A549 (cell line): ENCODE measurements at places on chromosomes 1 and 21. TPM values are rescaled to one million over a fixed set of nuclear protein-coding genes. Genes with fewer than 3 reads are reported as not detected.

DNA sequence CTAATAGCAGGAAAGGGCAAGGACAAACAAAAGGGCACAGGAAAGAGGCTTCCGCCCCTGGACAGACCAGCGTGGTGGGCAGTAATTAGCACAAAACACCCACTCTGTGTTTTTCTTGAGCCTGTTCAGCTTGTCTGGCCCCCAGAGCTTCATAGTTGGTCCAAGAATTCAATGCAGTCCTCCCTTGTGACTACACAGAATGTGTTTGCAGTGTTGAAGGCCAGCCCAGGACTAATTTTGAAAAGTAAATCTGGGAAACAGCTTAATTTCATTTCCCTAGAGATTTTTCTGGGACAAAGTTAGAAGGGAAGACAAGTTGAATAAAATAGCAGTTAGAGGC lies 49.2 kb upstream of the LMO4 start:
- no peak for DNase-seq

- no peak for DNase-seq
Observed at GRCh38 chr21:34594566-34595234, 20.2 kb downstream of the RCAN1 start.

DNA sequence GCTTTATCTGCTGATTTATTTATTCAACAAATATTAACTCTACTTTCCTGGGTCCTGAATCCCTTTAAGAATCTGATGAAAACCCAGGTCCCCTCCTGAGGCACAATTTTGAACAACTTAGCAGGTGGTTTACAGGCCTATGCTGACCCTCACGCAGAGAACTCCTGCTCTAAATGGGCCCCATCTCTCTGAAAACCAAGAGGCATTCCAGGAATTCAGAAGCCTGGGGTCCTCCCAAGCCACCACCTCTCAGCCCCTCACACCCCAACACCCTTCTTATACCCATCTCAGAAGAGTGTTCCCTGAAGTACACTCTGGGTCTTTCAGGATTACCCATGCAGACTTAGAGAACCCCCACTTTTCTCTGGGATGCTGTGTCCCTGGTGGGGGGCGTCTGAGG lies 34.5 kb downstream of the LHX4 start:
- DNase-seq: no peak

GRCh38 chr1:109643385-109644230 lies 12.3 kb upstream of the GSTM4 start:
- DNase-seq: peak; percentile 59

GRCh38 chr1:36947384-36947783 lies 86.9 kb downstream of the GRIK3 start:
- no peak for DNase-seq

DNA sequence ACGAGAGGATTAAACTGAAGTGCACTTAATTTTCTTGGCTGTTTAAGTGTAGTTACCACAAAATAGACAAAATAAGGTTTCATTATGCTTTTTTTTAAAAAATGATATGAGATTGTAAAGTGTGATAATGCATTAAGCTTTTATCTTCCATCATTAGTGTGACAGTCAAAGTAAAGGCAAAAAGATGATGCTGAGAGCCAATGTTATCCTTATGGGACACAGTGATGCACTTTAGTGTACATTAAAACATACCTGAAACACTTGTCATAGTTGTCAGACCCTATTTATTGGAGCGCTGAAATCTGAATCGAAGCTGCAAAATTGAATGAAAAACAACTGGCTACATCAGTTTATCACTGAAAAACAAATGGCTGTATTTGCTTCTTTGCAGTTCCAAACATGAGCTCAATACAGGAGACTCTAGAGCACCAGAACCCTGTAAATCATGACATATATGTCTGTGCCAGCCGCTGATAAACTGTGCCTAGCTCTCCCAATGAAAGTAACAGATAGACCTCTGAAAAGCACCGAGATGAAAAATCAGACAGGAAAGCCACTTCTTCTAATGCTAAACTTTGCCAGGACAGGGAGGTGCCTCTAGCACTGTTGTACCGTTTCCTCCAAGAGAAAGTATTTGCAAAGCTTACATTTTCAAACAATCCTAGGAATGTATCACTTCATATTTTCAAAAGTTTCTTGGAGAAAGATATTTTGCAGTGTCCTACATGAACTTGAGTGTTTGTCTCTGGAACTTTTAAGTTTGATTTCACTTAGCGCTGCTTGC lies 120.7 kb upstream of the TMPRSS15 start:
- no peak for DNase-seq

DNA sequence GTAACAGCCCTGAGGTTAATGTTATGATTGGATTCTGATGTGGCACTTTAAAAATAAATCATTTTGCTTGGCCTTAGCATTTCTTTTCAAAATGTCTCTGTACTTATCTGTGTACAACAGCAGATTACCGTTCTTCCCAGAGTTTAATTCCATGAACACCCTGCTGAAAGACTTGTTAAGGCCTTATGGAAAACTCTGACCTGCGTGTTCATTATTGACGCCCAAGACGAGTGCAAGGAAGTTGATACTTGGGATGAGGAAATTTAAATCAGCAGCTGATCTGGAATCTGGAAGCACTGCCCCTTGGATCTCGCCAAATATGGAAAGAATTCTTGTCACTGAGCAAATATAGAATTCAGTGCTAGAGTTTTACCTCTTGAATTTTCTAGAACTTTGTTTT lies 6.7 kb downstream of the ERG start:
- DNase-seq: no peak

DNA sequence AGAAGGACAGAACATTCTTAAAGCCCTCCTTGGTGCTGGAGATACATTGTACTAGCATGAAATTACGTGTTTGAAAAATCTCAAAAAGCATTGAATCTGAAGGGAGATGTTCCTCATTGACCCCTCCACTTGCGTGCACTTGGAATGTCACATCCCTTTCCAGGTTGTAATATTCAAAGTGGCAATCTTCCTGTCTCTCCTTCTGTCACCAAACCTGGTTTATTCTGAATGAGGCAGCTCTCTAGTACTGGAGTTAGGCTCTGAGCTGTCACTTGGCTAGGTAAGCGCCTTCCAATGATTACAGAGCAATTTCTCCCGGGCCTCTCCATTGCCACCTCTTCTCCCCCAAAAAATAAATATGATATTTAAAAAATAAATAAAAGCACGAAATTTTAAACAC lies 855 bp downstream of the DSCAM start:
- no peak for DNase-seq

- DNase-seq: no peak
Observed at GRCh38 chr21:36388096-36388495, 2.9 kb downstream of the CHAF1B start.

DNA sequence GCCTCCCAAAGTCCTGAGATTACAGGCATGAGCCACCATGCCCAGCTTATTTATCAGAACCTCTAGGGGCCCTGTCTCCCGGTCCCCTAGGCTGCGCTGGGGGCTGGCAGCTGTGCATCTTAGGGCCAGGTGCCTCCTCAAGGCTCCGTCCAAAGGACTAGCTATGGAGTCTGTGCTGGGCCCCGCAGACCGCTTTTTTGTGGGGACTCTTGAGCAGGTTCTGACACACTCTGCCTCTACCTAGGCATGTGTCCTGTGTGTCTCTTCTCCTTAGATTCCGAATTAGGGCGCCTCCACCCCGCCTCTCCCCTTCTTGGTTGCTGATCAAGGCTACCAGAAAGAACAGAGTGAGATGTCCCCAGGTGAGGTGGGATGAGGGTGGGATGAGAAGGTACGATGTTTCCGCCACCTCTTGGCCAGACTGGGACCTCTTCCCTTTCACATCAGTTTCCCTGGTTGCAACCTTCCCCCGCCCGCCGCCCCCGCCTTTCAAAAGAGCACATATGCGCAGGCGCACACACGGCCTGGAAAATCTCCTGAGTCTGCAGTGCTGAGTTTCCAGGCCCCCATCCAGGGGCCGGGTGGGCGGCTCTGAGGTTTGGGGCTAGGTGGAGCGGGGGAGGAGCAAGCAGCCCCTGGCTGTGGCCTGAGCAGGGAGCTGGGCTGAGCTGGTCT lies 5.0 kb upstream of the PTPN7 start:
- no peak for DNase-seq

DNA sequence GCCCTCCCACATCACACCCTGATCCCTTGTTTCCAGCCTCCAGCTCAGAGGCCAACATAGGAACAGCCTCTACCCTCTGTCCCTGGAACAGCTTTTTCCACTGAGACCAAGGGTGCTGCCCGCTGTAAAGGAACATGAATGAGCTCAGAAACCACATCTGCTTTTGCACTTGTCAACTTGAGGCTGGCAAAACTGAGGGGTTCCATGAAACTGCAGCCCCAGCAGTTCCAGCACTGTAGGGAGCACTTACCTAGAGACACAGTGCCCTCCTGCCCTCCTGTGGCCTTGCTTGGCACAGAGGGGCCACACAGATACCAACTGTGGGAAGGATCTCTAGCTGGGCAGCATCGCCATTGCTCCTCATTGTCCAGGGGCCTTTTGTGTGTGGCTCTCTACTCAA lies 51.7 kb downstream of the ITPKB start:
- no peak for DNase-seq

DNA sequence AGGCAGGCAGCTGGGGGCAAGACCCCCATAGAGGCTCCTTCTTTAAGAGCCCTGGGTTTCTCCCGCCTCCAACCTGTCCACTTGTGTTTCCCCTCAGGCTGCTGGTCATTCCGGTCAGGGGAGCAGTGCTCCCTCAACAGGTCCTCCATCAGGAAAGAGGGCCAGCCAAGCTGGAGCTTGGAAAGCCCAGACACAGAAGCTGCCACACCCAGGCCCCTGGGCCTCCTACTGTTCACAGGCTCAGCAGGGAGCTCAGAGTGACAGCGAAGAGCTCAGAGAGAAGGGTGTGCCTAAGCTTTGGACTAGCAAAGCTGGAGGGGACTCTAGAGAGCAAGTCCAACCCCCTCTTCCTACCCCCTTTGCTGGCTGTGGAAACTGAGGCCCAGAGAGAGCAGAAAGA lies 10.3 kb upstream of the CDCP2 start:
- DNase-seq: no peak

GRCh38 chr1:188249811-188250210 lies 1421.1 kb downstream of the PLA2G4A start:
- no peak for DNase-seq

DNA sequence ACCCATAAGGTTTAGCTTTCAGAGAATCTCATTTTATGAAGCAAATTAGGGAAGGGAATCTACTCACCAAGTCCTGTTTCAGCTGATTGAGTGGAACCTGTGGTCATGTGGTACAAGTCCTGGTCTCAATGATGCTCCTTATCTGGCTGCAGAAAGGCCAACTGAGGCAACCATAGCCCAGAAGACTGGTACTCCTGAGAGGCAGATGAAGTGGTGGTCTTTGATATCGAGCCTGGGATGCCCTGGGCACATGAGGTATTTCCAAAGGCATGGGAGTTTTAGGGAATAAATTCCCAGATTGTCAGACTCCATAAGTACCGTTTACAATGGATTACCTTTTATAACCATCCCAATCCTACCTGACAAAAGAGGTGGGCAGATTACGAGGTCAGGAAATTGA lies 3.3 kb downstream of the MX1 start:
- DNase-seq: no peak

- DNase-seq: no peak
Observed at GRCh38 chr1:201608635-201609395, 69.9 kb downstream of the NAV1 start.

DNA sequence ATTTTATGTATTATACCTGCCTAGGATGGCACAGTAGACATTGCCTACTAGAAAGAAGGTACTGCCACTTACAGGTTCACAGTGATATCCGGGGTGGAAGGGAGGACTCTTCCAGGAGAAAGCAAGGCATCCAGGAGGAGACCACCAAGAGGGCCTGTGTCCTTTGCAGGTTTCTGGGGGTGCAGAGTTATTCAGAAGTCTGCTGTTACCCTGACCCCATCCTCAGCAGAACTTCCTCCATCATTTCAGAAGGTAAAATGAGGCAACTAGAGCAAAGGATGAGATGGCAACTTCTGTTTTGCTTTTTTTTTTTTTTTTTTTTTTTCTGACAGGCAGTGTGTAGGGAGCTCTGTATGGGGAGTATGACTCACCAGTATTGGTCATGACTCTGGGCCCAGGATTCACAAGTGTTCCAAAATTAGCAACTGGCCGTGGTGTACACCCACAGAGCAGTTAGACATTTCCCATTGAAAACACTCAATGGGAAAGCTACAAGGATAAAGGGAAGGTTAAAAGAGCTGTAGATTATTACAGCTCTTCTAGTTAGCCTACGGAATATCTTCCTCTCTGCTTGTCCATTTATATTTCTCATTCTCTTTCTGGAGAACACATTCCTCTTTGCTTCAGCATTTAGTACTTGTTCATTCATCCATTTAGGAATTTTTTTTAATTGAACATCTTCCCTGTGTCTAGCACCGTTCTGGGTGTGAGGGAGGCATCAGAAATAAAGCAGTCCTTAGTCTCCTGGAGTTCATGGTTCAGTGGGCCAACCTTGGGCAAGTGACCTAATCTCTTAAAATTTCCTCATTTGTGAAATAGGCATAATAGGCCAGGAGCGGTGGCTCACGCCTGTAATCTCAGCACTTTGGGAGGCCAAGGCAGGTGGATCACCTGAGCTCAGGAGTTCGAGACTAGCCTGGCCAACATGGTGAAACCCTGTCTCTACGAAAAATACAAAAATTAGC lies 50.5 kb upstream of the PPP2R5A start:
- peak; percentile 77 for DNase-seq

DNA sequence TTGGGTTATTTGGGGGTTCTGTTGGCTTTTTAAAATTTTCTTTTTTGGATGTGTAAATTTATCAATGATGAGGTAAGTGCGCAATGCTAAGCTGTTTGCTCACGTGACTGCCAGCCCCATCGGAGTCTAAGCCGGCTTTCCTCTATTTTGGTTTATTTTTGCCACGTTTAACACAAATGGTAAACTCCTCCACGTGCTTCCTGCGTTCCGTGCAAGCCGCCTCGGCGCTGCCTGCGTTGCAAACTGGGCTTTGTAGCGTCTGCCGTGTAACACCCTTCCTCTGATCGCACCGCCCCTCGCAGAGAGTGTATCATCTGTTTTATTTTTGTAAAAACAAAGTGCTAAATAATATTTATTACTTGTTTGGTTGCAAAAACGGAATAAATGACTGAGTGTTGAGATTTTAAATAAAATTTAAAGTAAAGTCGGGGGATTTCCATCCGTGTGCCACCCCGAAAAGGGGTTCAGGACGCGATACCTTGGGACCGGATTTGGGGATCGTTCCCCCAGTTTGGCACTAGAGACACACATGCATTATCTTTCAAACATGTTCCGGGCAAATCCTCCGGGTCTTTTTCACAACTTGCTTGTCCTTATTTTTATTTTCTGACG lies 3.1 kb downstream of the OLIG2 start:
- DNase-seq: no peak

GRCh38 chr21:35405981-35406380 lies 356.9 kb upstream of the RUNX1 start:
- DNase-seq: no peak

DNA sequence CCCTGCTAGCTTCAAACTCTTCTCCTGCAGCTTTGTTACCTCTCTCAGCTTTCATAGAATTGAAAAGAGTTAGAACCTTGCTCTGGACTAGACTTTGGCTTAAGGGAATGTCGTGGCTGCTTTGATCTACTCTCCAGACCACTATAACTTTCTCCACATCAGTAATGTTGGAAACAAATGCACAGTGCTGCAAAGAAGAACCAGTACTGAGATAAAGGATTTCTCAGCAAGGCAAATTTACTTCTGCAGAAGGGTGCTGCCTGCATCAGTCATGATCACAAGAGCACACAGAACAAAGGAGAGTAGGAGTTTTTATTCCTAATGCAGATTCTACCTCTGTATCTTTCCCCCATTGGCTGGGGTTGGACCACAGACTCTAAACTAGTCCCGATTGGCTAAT lies 621.6 kb upstream of the CHRM3 start:
- no peak for DNase-seq

The WDR26 gene
- polyA plus RNA-seq: 44.3 to 45.9 TPM (median 45.2 TPM) in 3 replicates

The TNFRSF8 gene
- polyA plus RNA-seq: 0.04 TPM in 1 of 3 replicates, not detected in the others

The KCNT2 gene
- polyA plus RNA-seq: 0.05 to 0.15 TPM (median 0.14 TPM) in 3 replicates

The ICOSLG gene
- polyA plus RNA-seq: 0.61 to 0.93 TPM (median 0.79 TPM) in 3 replicates

The C1orf94 gene
- polyA plus RNA-seq: not detected in 3 replicates

The TSSK3 gene
- 0.14 to 0.37 TPM (median 0.15 TPM) in 3 replicates for polyA plus RNA-seq

The TMIGD3 gene
- polyA plus RNA-seq: not detected in 3 replicates

The SMCP gene
- polyA plus RNA-seq: not detected in 3 replicates

The ODR4 gene
- 17.1 to 18.1 TPM (median 18.0 TPM) in 3 replicates for polyA plus RNA-seq
